ENCODE measurements at places on chromosomes 11 and 22.

DNA sequence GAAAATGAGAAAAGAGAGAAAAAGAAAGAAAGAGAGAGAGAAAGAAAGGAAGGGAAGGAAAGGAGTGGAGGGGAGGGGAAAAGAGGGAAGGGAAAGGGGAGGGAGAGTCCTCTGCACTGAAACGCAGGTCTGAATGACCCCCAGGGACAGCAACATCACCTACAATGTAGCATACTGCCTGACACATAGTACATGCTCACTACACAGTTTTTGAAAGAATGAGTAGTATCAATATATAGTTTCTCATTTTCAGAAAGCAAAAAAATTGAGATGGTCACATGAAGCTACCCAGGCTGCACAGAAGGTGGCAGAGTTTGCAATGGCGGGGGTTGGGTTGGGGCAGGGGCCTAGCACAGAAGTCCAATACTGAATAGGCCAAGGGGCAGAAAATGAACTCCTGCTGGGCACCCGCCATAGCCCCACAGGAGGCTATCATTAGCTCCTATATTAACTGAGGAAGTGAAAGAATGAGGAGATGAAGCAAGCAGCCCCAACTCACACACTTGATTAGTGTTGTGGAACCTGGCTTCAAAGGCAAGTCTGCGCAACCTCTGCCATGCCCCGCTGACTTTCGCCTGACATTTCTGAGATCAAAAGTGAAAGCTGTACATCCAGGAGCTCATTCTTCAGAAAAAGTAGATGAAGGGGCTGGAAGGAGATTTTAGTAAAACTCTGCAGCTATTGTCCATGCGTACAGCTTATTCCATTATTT is 241.2 kb upstream of the SYN3 start:
- DNase-seq, result no peak

- peak; percentile 81 for DNase-seq
Observed at GRCh38 chr22:46053563-46054090, 76.7 kb upstream of the WNT7B start.

DNA sequence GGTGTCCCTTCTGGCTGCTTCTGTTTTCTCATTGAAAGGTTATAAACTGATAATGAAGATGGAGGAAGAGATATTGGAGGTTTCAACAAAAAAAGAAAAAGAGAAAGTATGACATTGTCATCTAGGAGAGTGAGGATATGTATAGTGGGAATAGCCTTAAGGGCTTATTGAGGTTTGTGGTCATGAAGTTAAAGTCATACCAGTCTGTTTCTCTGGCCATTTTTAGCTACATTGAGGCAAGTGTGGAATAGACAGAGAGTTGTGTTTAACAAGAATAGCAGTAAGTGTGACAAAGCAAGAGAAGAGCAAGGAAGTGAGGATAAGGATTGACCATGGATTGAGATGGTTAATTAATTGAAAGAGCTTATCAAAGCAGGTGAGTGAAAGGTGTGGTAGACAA is 110.4 kb downstream of the ELP4 start:
- DNase-seq, result no peak

DNA sequence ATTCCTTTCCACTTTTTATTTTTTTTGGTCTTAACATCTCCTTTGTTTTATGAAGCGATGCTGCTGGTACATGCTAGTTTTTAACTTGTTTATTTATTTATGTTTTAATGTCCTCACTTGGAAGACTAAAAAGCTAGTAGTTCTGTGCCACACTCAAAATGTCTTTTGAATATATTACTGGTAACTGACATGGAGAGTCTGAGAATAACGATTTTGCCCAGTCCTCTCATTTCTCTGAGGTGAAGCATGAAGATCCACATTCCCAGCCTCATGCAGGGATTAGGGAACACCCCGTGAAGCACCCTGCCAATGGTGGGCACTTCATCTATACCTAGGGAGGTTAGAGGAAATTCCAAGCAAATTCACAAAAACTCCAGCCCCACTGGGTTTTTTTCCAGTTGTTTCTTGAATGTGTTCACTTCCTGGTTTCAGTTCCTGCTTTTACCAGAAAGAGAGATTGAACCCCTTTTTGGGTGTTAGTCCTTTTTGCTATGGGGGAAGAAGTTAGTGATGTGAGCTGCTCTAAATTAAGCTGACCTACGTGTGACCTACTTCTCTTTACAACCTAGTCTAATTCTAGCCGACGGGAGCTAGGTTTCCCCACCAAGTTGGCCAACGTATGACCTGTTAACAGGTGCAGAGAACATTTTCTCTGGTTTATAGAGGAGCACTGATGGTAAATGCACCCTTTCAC is 106.1 kb downstream of the SLC1A2 start:
- DNase-seq, result no peak

- no peak for DNase-seq
Observed at GRCh38 chr11:122649116-122649515, 6.4 kb upstream of the UBASH3B start.

GRCh38 chr11:6225896-6226295 is 8.5 kb downstream of the FHIP1B start:
- DNase-seq, result no peak

- no peak for DNase-seq
Observed at GRCh38 chr22:19291218-19291579, 320 bp downstream of the CLTCL1 start.
